ENCODE measurements at places on chromosomes 4 and X. TPM values are rescaled to one million over a fixed set of nuclear protein-coding genes. Genes with fewer than 3 reads are reported as not detected.

PUDP gene
- total RNA-seq, result 38.2 TPM

LPAR4 gene
- total RNA-seq, result 0.82 TPM

FRMPD3 gene
- total RNA-seq, result 0.20 TPM

HOPX gene
- not detected for total RNA-seq

EVC gene
- total RNA-seq, result 27.2 TPM

TMA16 gene
- 54.7 TPM for total RNA-seq

POLR2B gene
- 102 TPM for total RNA-seq

PRKG2 gene
- total RNA-seq, result 1.1 TPM

LAP3 gene
- total RNA-seq, result 39.2 TPM

PAGE2 gene
- not detected for total RNA-seq

BMX gene
- total RNA-seq, result not detected

CTSO gene
- total RNA-seq, result 3.1 TPM

SSX3 gene
- not detected for total RNA-seq

LRAT gene
- 8.7 TPM for total RNA-seq

CXCL10 gene
- total RNA-seq, result not detected

ZNF827 gene
- total RNA-seq, result 28.0 TPM

NEXMIF gene
- 1.5 TPM for total RNA-seq

SYN1 gene
- 4.9 TPM for total RNA-seq

CXCR3 gene
- not detected for total RNA-seq

PDGFRA gene
- total RNA-seq, result 7.8 TPM

CNKSR2 gene
- 28.7 TPM for total RNA-seq

HTN3 gene
- not detected for total RNA-seq

DGAT2L6 gene
- not detected for total RNA-seq

TMEM255A gene
- total RNA-seq, result 0.44 TPM

TACR3 gene
- 0.68 TPM for total RNA-seq

CTAG1A gene
- total RNA-seq, result not detected

AMOT gene
- 68.9 TPM for total RNA-seq

USP27X gene
- total RNA-seq, result 7.1 TPM

RRAGB gene
- total RNA-seq, result 14.8 TPM

STOX2 gene
- 8.5 TPM for total RNA-seq

PCSK1N gene
- 2.5 TPM for total RNA-seq

RS1 gene
- total RNA-seq, result 0.11 TPM

FAM53A gene
- total RNA-seq, result 3.6 TPM

GRIA3 gene
- total RNA-seq, result 6.6 TPM

CDS1 gene
- 7.5 TPM for total RNA-seq

CFP gene
- 4.6 TPM for total RNA-seq

TBL1X gene
- total RNA-seq, result 24.1 TPM
